ENCODE measurements at places on chromosomes 7 and 10. TPM values are rescaled to one million over a fixed set of nuclear protein-coding genes. Genes with fewer than 3 reads are reported as not detected.

ACSM6 gene
- not detected for total RNA-seq

ACTL6B gene
- total RNA-seq, result not detected

MRPL32 gene
- total RNA-seq, result 59.0 TPM

C7orf33 gene
- total RNA-seq, result not detected

GPNMB gene
- 172 TPM for total RNA-seq

GARIN1A gene
- 24.1 TPM for total RNA-seq

GIMAP7 gene
- 32.5 TPM for total RNA-seq

SYNPO2L gene
- total RNA-seq, result not detected

EBF3 gene
- 0.51 TPM for total RNA-seq

SPDYE8 gene
- not detected for total RNA-seq

DNA sequence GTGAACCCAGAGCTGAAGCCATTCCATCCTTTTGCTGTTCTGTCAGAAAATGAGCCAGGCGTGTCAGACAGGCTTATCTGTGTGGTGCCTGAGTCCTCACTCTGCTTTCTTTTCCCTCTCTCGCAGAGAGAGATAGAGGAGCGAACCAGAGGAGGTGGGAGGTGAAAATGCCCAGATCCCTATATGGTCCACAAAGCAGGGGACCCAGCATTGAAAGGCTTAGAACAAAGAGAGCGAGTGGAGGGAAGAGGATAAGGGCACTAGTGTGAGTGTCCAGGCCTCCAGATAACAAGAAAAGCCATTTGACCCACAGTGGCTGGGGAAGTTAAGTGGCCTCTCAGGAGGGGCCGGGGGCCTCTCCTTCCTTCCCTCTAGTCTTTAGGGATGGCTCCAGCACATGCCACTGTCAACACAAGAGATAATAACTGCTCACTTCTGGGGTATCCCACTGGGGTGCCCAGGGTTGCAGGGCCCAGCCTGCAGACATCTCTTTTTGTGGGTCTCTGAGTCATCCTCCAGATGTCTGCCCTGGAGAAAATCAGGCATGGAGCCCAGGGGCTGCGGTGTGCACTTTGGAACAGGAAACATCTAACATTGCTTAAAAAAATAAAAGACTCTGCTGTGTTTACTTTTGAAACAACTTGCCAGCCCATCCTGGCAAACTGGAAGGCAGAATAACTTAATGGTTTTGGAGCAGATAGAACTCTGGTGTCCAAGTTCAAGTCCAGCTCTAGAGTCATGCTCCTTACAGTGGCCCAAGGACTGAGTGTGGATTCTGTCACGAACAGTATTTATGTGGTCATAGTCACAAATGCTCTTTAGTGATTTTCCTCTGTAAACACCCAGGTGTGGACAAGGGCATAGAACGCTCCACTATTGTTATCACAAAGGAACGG, 189.5 kb downstream of the CXCL12 start:
- no peak overlapping the region for H3K27ac ChIP-seq
- H3K4me1 ChIP-seq, result peaks cover 11% of the 10 kb centered on the region
- no peak for DNase-seq
- no peak overlapping the region for H3K4me3 ChIP-seq

GRCh38 chr7:120276720-120277119, 3.7 kb downstream of the KCND2 start:
- H3K4me1 ChIP-seq, result peaks cover 16% of the 10 kb centered on the region
- H3K36me3 ChIP-seq, result no peaks in the 10 kb centered on the region
- no peak overlapping the region for H3K4me3 ChIP-seq
- no peak for DNase-seq
- no peak overlapping the region for H3K27ac ChIP-seq
- no peaks in the 10 kb centered on the region for H3K27me3 ChIP-seq

DNA sequence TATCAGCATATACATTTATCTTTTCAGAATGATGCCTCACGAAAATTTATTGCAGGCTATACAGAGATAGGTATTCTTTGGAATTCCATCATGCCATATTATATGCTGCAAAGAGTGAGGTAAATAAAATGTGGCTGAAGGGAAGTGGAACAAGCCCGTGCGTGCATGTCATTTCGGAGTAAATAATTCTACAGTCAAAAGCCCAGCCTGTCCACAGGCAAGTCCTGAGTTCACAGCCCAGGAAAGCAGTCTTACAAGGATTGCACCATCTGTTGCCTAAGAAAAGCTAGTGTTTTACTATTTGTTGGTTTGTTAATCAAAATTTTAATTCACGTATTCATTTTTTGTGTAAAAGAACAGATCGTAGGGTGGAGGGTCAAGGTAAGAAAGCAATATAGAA, 292.4 kb upstream of the AKR1E2 start:
- H3K4me3 ChIP-seq, result no peak overlapping the region
- no peak overlapping the region for H3K27ac ChIP-seq
- H3K27me3 ChIP-seq, result no peaks in the 10 kb centered on the region
- DNase-seq, result no peak
- no peaks in the 10 kb centered on the region for H3K36me3 ChIP-seq
- no peaks in the 10 kb centered on the region for H3K4me1 ChIP-seq

DNA sequence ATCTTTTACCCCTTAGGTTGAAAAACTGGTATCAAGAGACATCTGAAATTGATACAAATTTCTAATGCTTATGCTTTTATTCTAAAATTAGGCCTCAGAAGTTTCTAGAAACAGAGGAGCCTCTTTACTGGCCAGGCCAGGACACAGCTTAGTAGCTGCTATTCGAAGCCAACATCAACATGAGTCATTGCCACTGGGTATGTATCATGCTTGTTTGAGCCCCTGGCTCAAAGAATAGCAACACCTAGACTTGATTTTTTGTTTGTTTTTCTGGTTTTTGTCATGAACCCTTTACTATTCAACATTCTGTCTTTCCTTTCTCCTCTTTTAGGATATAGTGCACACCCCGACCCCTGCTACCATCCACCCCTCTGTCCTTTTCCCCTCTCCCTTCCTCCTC, 90.9 kb upstream of the STK17A start:
- H3K36me3 ChIP-seq, result no peaks in the 10 kb centered on the region
- no peaks in the 10 kb centered on the region for H3K4me1 ChIP-seq
- DNase-seq, result no peak
- no peak overlapping the region for H3K4me3 ChIP-seq
- no peak overlapping the region for H3K27ac ChIP-seq

DNA sequence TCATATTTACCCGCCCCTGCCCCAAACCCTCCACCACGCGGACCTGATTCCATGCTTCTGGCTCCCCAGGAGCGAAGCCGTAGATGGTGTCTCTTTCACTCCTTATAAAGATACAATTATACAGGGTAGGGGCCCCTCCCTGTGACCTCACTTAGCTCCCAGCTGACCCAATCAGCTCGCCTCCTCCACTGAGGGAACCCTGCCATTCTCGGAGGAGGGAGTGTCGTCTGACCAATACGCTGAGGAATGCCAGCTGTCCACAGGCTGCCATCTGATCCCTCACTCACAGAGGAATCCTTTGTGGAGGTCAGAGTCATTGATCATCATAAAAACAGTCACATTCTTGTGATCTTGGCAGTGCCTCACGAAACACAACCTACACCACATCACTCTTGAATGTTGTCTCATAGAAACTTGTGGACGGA, 67.5 kb upstream of the INSIG1 start:
- no peaks in the 10 kb centered on the region for H3K4me1 ChIP-seq
- H3K4me3 ChIP-seq, result no peak overlapping the region
- no peaks in the 10 kb centered on the region for H3K36me3 ChIP-seq
- H3K27ac ChIP-seq, result no peak overlapping the region
- H3K27me3 ChIP-seq, result no peaks in the 10 kb centered on the region

DNA sequence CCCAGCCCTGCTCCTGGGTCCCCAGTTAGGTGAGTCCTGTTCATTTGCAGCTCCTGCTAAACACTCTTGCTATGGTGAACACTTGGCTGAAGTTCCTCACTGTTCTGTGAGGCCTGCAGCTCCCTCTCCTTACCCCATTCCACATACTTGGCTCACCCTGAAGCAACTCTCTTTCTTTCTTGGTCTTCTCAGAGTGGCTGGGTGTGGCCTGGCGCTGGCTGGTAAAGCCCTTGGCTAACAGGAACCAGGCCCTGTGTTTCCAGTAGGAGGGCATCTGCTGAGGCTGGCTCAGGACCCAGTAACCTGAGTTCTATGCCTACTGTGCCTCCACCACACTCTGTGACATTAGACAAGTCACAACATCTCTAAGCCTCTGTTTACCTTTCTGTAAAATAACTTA, 53.1 kb upstream of the COL13A1 start:
- no peaks in the 10 kb centered on the region for H3K4me1 ChIP-seq
- H3K4me3 ChIP-seq, result no peak overlapping the region
- H3K27me3 ChIP-seq, result no peaks in the 10 kb centered on the region

DNA sequence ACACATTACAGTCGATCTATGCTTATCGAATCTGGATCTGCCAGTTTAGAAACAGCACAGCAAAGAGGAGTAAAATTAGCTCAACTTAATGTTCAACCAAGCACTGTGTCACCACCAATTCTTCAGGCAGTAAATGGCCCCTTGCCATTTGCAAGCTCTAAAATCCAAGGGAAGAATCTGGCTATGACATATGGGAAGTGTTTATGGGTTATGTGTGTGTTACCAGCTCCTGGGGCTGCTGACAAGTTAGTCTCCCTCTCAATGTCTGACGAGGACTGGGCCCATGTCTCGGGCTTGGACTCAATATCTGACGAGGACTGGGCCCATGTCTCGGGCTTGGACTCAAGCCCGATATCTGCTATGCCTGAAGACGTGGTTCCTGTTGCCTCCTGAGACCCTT, 5.7 kb upstream of the ITIH2 start:
- H3K36me3 ChIP-seq, result no peaks in the 10 kb centered on the region
- H3K27ac ChIP-seq, result no peak overlapping the region
- H3K4me3 ChIP-seq, result no peak overlapping the region
- H3K27me3 ChIP-seq, result no peaks in the 10 kb centered on the region

GRCh38 chr10:35644050-35644950, 2.2 kb upstream of the FZD8 start:
- peak overlapping the region; percentile 65 for H3K27ac ChIP-seq
- no peak for DNase-seq
- no peaks in the 10 kb centered on the region for H3K36me3 ChIP-seq
- H3K4me3 ChIP-seq, result peak overlapping the region; percentile 79

GRCh38 chr10:122056431-122057094, 67.6 kb downstream of the TACC2 start:
- H3K4me3 ChIP-seq, result no peak overlapping the region
- peak overlapping the region; percentile 81 for H3K27ac ChIP-seq
- no peak for DNase-seq
- no peaks in the 10 kb centered on the region for H3K36me3 ChIP-seq
- peaks cover 25% of the 10 kb centered on the region for H3K4me1 ChIP-seq

GRCh38 chr7:368651-369475, 78.9 kb downstream of the FOXL3 start:
- H3K36me3 ChIP-seq, result no peaks in the 10 kb centered on the region
- H3K27ac ChIP-seq, result no peak overlapping the region
- DNase-seq, result no peak
- no peaks in the 10 kb centered on the region for H3K27me3 ChIP-seq

GRCh38 chr7:21526448-21526847, 16.4 kb upstream of the DNAH11 start:
- DNase-seq, result no peak
- H3K4me1 ChIP-seq, result no peaks in the 10 kb centered on the region
- H3K27ac ChIP-seq, result no peak overlapping the region
- H3K27me3 ChIP-seq, result no peaks in the 10 kb centered on the region
- no peak overlapping the region for H3K4me3 ChIP-seq
- H3K36me3 ChIP-seq, result no peaks in the 10 kb centered on the region

DNA sequence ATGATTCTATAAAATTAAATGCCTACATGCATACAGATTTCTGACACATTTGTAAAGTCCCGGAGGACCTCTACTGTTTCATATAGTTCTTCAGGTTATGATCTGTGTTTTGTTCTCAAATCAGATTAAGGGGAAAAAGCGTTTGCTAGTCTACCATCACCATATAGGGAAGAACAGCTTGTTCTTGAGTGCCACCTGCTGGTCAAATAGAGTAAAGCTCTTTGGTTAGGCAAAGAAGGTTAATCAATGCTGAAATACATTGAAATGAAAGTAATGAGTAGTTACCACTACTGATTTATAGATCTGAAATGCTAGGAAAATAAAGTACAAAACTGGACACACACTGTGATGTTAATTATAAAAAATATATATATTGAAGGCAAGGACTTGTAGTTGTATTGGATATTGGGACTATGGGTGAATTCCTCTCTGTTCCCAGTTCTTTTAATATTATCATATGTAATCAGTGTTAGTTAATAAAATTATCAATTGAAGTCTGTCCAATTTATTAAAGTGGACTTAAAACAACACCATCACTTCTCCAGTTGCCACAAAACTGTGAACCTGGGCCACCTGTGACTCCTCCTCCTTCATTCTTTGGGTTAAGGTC, 72.6 kb upstream of the PDLIM1 start:
- H3K4me1 ChIP-seq, result no peaks in the 10 kb centered on the region
- no peak overlapping the region for H3K4me3 ChIP-seq
- H3K27ac ChIP-seq, result no peak overlapping the region
- H3K36me3 ChIP-seq, result no peaks in the 10 kb centered on the region
- H3K27me3 ChIP-seq, result no peaks in the 10 kb centered on the region

DNA sequence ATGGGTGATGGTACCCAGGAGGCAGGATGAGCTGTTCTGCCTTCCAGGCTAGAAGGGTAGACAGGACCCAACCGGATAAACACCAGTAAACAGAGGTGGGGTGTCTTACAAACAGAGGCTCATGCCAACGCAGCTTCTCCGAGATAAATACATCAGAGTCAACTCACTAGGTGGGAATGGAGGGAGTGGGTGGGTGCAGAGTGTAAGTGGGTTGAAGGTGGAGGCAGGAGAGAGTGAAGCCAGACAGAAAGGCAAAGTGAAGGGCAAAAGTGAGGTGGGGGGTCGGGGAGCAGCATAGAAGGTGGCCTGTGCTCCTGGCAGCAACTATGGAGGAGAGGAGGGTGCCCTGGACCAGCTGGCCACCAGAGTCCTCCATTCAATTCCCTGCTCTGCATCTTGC, 40.4 kb upstream of the COL13A1 start:
- H3K4me3 ChIP-seq, result no peak overlapping the region
- H3K4me1 ChIP-seq, result peaks cover 3% of the 10 kb centered on the region
- no peaks in the 10 kb centered on the region for H3K36me3 ChIP-seq
- DNase-seq, result no peak
- H3K27me3 ChIP-seq, result no peaks in the 10 kb centered on the region

DNA sequence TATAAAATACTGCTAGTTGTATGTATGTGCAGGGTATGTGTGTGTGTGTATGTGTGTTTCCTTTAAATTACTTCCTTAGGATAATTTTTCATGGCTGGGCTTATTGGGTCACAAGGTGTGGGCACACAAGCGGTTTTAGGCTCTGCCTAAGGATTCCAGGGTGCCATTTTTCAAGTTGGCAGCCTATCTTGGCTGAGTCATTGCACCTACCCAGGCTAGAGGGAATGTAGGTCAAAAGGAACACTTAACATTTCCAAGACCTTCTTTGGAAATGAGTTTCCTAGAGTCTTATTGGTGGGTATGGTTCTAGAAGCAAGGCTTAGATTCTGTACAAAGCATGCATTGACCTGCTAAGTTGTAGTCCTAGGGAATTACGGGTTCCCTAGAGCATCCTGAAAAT, 642.1 kb downstream of the LRMDA start:
- DNase-seq, result no peak
- no peak overlapping the region for H3K27ac ChIP-seq
- H3K36me3 ChIP-seq, result no peaks in the 10 kb centered on the region
- no peaks in the 10 kb centered on the region for H3K4me1 ChIP-seq

- no peak overlapping the region for H3K4me3 ChIP-seq
- H3K4me1 ChIP-seq, result no peaks in the 10 kb centered on the region
- H3K36me3 ChIP-seq, result no peaks in the 10 kb centered on the region
- DNase-seq, result no peak
These were observed 979.3 kb upstream of the CELF2 start for GRCh38 chr10:10038348-10038747.

GRCh38 chr10:16809074-16809718, 8.0 kb downstream of the RSU1 start:
- no peaks in the 10 kb centered on the region for H3K4me1 ChIP-seq
- H3K27ac ChIP-seq, result no peak overlapping the region
- no peak for DNase-seq
- H3K27me3 ChIP-seq, result no peaks in the 10 kb centered on the region
- H3K36me3 ChIP-seq, result peaks cover 3% of the 10 kb centered on the region
- H3K4me3 ChIP-seq, result no peak overlapping the region

Data from upper lobe of left lung (tissue), 6 donors.